ENCODE measurements at places on chromosomes 11 and 22.
A peak's percentile ranks its signal among the peaks of the same experiment; 100 is the strongest.

DNA sequence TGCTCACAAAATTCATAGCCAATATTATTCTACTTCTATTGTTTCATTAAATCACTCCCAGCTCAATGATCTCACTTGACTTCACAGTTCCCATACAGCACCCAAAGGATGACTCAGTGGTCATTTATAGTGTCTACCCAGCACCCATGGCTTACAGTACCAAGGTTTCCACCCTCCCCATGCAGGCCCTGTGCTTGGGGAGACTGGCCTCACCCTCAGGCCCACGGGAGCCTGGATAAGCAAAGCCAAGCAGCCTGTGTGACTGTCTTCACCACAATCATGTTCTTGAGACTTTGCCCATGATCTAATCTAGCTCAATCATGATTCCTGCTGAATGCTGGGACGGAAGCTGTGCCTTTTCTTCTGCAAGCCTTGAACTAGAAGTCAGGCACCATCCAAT lies 97.6 kb downstream of the SLC36A4 start:
- no peak for DNase-seq

- DNase-seq, result no peak
Measured at GRCh38 chr11:62747475-62748160, 6.3 kb downstream of the ZBTB3 start.

DNA sequence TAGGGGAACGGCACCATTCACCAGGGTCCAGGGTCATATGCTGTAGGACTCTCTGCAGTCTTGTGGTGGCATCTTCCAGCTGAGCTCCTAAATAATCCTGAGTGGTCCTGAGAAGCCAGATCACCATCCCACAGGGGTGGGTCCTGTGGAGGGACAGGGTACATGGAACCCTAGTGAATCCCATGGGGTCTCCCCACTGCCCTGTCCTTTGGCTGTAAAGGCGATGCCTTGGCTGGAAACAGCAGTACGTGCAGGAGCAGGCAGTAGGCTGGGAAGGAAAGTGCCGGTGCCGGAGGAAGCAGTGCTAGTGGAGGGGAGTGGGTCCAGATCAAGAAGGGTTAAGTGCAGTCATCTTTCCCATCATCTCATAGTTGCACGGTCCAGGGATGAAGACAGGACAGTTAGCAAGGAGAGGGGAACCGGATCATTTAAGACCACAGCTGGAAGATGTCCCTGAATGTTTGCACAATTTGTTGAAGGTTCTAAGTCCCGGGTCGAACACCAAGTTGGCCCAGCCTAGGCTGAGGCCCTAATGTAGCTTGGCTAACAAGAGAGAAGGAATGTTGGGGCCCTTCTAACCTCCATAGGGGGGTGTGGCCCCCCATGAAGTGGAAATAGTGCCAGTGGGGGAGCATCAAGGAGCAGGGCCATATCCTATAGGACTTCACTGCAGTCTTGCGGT lies 18.1 kb downstream of the TSPAN32 start:
- no peak for DNase-seq

DNA sequence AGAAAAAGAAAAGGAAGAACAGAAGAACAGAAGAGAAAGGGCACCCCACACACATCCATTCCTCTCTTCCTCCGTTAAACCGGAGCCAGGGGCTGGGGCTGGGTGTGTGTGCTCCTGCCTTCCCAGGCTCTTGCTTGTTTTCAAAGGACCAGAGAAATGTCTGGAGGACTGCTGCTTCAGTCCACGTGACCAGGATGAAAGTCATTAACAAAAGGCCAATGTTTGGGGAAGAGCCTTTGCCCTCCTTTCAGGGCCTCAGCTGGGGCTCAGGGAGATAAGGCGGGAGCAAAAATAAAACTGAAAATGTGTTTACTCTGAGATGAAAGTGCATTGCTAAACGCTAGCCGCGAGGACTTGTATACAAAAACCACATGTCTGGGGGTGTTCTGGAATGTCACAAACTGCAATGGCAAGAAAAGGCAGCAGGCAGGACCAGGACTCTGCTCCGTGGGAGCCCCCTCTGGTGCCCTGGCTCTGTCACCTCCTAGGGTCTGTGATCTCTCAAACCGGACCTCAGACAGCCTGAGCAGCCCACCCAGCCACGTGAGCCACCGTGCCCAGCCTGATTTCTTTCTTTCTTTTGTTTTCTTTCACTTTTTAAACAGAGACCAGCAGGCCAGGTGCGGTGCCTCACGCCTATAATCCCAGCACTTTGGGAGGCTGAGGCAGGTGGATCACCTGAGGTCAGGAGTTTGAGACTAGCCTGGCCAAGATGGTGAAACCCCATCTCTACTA lies 31.6 kb upstream of the MYH9 start:
- DNase-seq, result no peak

DNA sequence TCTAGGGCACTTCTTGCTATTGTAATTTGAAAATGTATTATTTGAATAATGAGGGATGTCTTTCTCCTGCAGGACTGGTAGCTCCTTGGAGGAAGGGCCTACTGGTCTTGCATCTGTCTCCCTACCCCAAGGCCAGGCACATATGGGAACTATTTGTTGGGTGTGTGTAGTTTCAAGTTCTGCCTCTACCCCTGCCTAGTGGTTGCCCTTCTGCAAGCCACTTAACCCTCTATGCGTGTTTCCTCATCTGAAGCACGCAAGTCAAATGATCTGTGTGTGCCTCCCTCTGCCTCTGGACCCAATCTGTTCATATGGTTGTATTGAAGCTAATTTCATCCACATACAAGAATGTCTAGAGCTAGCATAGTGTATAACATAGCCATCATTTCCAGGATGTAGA lies 67.0 kb downstream of the WNT11 start:
- DNase-seq, result no peak

GRCh38 chr11:104916442-104916841 lies 18.2 kb upstream of the CASP12 start:
- DNase-seq, result no peak

DNA sequence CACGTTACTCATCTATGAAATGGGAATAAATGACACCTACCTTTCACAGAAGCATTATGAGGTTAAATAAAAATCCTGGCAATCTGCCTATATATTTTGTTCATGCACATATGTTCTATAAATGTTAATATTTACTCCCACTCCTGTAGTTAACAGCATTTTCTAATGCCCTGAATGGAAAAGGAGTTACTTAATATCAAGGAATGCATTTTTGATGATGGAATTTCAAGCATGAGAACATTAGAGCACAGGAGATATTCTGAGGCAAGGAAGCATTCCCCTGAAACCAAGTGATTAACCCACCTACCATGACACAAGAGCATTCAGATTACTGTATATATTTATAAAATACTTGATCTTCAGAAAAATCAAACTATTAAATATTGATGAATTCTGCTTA lies 102.1 kb downstream of the ARHGAP32 start:
- no peak for DNase-seq

GRCh38 chr11:88315981-88316441 lies 21.5 kb downstream of the CTSC start:
- no peak for DNase-seq

DNA sequence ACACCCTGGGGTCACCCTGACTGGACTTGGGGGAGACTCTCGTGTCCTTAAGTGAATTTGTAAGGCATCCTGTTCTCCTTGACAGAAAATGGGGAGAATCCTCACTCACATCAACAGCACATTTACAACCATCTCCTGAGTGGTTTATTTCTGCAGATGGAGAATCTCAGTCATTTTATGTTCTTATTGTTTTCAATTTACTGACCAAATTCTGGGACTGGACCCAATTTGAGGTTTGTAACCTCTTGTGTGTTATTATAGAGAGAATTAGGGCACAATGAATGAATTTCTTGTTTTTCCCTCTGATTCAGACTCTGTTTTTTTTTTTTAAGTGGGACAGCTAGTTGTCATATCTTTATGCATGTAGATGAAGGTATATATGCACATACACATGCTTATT lies 104.9 kb downstream of the ADAMTS15 start:
- no peak for DNase-seq

GRCh38 chr11:39772525-39773137 lies 1686.8 kb downstream of the LRRC4C start:
- DNase-seq, result no peak

DNA sequence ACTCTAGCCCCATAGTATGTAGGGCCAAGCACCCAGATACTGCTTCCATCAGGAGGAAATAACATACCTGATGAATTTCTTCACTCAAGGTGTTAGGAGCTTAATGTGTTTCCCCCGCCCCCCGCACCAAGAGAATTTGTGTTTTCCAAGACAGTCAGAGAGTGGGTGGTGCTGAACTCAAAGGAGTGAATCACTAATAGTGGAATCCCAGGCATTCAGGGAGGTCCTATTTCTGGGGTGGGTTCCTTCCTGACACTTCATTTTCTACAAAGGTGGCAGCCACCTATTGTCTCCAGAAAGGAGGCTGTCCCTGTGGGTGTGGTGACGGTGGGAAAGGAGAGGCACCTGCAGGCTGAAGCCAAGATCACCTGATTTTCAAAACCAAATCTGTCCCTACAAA lies 50.8 kb upstream of the ELF5 start:
- no peak for DNase-seq

DNA sequence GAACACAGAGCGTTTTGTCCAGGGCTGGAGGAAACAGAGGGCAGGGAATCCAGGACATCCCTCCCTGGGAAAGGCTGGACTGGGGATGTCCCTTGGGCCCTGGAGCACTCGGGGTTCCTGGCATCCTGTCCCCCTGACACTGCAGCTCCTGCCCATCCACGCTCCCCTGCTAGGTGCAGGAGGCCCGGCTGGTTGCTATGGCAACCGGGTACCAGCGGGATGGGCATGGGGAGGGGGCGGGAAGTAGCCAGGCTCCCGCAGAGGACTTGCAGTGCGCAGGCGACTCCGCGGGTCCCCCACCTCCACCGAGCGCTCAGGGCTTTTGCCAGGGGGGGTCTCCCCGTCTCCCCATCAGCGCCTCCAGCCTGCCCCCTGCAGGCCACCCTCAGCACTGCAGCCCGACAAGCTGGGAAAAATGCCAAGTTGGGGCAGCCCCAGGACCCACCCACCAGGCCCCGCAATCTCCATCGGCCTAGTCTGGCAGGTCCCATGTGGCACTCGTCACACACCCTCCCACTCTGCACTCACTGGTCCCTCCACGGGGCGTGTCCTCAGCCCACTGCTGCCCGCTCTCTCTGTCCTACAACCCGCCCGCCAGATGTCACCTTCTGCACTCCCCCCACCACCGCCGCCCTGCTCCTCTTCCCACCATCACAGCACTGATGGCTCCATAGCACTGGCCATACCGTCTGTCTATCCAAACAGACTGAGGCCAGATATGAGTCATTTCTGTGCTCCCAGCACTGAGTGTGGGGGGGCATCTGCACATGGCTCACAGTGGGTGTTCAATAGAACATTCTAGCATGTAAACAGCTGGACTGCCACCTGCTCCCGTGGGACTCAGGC lies 31.5 kb downstream of the KIAA0930 start:
- DNase-seq, result no peak

DNA sequence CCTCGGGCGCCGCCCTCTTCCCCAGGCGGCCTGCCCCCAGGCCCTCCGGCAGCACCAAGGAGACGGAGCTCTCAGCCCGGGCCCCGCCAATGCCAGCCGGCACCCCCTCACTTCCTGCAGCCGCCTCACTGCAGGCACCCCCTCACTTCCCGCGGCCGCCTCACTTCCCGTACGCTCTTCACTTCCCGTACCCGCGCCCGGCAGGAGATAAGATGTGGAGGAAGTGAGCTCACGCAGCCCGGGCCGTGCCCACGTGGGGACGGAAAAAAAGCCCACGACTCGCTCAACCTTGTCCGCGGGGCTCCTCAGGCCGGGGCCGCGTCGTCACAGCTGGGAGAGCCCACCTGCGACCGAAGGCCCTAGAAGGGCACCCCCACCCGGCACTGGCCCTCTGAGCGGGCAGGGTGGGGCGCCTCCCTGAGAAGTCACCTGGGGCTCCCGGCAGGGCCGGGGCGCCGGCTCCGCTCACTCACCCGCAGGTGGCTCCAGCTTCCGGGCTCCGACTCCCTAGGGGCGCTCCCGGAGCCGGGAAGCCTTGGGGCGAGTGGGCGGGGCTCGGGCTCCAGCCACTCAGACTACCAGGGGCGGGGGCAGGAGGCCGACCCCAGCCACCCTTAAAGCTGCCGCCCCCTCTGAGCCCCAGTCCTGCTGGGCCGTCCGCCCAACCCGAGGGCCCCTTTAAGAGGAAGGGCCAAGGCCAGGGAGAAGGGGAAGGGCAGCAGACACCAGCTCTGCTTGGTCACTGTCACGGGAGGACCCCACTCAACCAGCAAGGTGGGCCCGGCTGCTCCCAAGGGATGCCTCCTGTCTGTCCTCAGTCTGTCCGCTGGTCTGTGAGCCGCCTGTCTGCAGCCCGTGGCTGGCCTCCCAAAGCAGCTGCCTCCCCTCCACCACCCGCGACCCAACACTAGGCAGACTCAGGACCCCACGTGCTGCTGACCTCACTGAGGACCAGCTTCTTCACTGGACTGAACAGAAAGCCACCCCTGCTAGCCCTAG lies 31.4 kb downstream of the PISD start:
- DNase-seq, result peak; percentile 88

DNA sequence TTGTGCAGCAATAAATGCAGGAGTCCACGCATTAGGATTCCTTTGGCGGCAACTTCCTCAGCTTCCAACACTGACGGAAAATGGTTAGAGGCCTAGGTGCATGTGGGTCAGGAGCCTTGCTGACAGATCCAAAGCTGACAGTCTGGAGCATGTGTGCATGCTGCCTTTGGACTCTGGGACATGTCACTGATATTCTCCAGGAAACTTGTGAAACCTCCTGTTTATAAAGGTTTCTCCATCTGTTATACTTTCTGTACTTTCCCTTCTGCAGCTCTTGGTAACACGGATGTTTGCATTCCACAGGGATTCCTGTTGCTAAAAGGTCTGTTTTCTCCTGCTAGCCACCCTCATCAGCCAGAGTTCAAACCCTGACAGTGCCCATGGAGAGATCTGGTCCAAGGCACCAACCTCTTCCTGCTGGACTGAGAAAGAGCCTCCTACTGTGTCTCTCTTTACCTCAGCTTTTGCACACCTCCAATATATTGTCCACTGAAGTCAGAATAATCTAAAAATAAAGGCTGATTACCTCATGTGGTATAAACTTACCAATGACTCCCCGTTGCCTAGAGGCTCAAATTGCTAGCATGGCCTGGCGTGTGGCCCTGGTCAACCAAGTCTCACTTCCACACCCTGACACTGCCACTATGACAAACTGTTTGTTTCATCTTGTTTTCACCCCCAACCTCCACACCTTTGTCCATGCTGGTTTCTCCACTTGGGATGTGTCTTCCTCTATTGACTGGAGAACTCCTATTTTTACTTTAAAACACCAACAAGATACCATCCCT lies 31.1 kb upstream of the LYVE1 start:
- no peak for DNase-seq

DNA sequence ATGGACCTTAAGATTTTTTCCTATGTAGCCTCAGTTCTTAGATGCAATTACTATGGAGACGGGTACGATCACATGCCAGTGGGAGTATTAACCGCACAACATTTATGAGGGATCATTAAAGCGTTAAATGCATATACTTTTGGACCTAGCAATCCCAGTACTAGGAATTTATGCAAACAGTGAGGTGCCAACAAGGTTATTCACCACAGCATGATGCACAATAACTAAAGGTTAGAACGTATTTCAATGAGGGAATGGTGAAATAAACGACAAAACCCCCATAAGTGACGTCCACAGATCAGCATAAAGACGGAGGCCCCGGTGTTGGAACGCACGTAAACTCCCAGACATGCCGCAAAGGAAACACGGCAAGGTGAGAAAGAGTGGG lies 539 bp downstream of the SIRT3 start:
- DNase-seq, result no peak
